Osteocyte (in vitro differentiated cells): ENCODE measurements at places on chromosomes 7 and 10.

- DNase-seq: no peak
Observed at GRCh38 chr10:65769828-65770227, 1156.0 kb upstream of the LRRTM3 start.

GRCh38 chr7:113197274-113197673 lies 78.9 kb upstream of the SMIM30 start:
- DNase-seq: no peak

GRCh38 chr10:112732277-112732921 lies 217.6 kb upstream of the TCF7L2 start:
- DNase-seq: no peak

- DNase-seq: no peak
Observed at GRCh38 chr7:147332988-147333387, 1216.4 kb downstream of the CNTNAP2 start.

DNA sequence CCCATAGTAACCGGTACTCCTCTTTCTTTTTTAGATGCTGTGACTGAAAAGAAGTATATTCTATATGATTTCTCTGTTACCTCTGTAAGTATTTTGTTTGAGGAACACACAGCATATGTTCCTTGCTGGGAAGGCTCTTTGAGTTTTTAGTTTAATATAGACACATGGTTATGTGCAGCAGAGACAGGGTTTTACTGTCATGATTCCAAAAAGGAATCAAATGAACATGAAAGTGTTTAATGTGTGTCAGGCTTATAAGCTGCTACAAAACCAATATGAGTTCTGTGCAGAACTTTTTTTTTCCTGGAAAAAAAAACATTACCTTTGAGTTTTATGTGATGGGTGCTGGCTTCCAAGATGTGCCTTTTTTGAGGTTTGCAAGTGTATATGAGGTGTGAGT lies 50.4 kb downstream of the MGAM2 start:
- no peak for DNase-seq
